ENCODE measurements at places on chromosomes 7 and 10. TPM values are rescaled to one million over a fixed set of nuclear protein-coding genes. Genes with fewer than 3 reads are reported as not detected.

Gene MYH16
- not detected for total RNA-seq

Gene EBLN1
- total RNA-seq: not detected

Gene IFIT1B
- not detected for total RNA-seq

Gene RAB18
- total RNA-seq: 129 TPM

Gene UFSP1
- 3.4 TPM for total RNA-seq

Gene PNLIPRP2
- not detected for total RNA-seq

Gene ITPRID1
- total RNA-seq: not detected

Gene FAM25A
- total RNA-seq: not detected

Gene PTPRN2
- total RNA-seq: 4.5 TPM

Gene SLC26A5
- total RNA-seq: not detected
